CD4-positive, alpha-beta T cell treated with Interferon gamma for 1 hour (primary cell): ENCODE measurements at places on chromosomes 1 and 21.
A peak's percentile ranks its signal among the peaks of the same experiment; 100 is the strongest.

- no peak for DNase-seq
Measured at GRCh38 chr1:245495681-245496080, 340.9 kb downstream of the KIF26B start.

DNA sequence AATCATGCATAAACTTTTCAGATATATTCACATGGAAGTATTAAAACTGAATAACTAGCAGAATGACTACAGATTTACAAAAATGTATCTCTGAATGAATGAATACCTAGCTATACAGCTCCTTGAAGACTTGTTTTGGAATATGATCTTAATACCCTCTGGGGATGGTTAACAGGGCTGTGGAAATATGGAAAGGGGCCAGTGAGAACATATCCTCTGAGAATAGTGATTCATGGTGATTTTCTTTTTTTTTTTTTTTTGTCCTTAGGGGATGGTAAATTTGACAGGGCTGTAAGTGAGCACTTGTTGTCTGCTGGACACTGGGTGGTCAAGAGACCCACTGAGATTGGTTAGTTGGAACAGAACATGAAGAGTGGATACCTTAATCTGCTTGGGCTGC is 80.7 kb upstream of the HP1BP3 start:
- no peak for DNase-seq

DNA sequence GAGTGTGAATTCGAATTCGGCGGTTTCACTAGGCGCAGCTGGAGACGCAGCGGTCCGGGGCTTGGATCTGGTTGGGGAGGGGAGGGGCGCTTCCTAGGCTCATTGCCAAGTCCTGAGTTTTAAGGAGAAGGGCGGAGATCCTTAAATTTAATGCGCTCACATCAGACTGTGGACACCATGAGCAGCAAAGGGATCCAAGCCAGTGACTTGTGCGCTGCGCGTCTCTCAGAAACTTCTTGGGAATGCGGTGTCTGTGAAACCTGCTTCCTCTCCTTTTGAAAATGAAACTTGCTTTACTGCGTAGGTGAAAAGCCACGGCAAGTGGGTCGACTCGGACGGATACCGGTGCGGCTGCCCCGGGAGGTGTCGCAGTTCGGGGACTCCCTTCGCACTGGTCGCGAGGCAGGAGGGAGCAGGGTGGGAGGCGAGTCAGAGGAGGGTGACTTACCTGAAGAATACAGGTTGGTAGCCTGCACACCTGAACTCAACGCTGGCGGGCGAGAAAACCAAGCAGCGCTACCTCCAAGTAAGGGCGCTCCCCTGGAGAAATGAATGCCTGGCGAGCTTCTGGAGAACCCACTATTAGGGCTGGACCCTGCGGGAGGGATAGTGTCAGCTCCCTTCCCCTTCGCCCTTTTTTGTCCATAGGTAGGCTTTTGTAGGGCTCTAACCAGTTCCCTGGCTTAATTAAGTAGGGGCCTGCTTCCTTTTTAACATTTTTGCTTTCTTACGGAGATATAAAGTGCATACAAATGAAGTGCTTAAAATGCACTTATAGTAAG is 992 bp downstream of the TENT5C start:
- DNase-seq, result peak; percentile 66

GRCh38 chr21:43278766-43279577 is 110.2 kb downstream of the CRYAA start:
- DNase-seq, result no peak

- DNase-seq, result no peak
Measured at GRCh38 chr1:110056285-110056683, 14.2 kb downstream of the ALX3 start.

DNA sequence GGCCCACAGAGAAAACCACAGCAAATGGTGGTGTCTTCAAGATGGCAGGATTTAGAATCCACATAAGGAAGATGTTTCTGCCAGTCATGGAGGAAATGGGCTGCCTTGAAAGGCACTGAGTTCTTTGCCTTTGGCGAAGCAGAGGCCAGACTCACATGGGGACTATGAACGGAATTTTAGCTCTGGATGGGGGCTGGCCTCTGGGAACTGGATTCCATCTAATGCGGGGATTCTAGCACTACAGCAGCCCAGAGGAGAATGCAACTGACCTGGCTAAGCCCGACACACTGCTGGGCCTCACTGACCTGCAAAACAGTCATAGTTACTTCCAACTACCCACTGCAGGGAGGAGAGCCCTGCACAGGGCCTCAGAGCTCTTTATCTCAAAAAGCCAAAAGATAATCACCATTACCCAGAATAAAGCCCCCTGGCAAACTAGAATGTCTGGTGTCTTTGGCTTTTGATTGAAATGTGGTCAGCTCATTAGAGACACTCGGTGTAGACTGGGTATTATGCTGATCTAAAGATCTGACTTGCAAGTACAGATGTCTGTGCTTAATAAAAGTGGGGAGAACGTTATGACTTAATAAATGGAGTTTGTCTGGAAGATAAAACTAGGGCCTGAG is 11.6 kb downstream of the HCRTR1 start:
- no peak for DNase-seq

DNA sequence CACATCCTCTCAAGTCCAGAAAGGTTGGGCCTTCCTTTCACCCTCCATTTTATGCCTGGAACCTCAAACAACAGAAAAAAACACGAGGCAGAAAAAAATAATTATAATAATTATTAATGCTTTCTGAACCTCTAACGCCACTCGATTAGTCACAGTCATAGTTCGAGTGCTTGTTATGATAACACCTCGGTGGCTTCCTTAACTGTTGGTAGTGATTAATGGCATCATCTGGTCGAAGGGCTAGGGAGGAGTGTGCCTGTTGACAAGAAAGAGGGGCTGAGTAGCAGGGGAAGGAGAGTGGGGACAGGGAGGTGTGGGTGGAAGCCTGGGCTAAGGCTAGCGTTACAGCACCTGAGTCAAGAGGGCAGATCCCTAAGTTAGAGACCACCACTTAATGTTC is 21.3 kb upstream of the IL10 start:
- no peak for DNase-seq

DNA sequence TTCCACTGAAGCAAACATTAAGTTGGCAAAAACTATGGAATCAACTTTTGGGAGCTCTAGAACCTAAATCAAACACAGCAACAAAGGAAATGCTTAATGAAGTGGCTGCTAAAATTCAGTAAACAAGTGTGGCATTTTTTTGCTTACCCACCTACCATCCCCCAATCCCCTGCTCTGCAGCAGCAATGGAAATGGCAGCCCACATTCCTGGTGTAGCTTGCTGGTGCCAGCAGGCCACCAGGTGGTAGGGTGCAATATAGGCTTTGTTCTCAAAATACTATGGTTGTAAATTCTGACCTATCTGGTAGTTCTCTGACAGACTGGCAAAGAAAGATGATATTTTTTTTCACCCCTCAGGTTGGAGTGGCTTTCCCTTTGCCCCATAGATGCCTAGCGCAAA is 42.8 kb downstream of the SHCBP1L start:
- no peak for DNase-seq

DNA sequence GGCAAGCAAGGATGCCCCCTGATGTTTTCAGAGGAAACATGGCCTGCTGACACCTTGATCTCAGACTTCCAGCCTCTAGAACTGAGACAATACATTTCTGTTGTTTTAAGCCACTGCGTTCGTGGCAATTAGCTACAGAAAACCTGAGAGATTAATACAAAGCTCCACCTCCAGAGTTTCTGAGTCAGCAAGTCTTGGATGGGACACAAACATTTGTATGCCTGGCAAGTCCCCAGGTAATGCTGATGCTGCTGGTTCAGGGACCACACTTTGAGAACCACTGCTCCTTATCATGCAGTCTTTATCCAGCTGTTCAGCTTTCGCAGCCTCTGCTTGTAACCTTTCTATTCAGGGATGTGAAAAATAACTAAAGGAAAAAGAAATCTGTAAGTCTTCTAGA is 565.7 kb upstream of the PLXNA2 start:
- DNase-seq, result no peak

GRCh38 chr1:215583185-215583749 is 16.2 kb downstream of the KCTD3 start:
- no peak for DNase-seq

DNA sequence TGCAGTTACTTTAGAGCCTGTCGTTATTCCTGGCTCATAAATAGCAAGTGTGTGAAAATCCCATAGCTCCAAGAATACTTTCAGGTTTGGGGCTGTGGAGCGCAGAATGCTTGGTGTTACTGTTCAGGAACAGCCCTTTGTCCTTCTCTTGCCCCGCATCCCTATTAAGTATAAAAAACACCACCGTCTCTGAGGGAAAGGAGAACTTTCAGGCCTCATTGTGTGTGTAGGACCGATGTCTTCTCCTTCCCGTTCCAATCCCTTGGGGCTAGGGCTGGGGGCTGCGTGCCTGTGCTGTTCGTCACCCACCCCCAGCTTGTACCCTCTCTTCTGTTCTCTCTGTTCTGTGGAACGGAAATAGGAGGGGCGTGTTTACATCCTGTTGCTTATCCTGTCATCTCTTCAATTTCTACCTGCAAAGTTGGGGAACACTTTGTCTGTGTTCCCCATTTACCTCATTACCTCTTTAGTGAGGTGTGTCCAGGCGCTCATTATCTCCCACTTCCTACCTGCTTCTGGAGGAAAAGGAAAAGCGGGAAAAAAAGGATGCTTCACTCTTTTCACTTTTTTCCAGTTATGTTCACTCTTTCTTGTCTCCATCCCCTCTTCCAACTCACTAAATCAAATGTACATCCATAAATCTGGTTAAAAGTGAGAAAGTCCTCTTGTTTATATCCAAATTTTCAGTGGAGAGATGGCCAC is 788 bp upstream of the TXNIP start:
- DNase-seq, result peak; percentile 66

GRCh38 chr1:190478149-190479049 is 735 bp upstream of the BRINP3 start:
- DNase-seq, result no peak

GRCh38 chr1:88647249-88647645 is 36.8 kb upstream of the PKN2 start:
- no peak for DNase-seq

- DNase-seq, result no peak
Measured at GRCh38 chr1:206911064-206911663, 10.6 kb downstream of the FCMR start.

- DNase-seq, result no peak
Measured at GRCh38 chr1:27595597-27595996, 8.3 kb downstream of the AHDC1 start.

DNA sequence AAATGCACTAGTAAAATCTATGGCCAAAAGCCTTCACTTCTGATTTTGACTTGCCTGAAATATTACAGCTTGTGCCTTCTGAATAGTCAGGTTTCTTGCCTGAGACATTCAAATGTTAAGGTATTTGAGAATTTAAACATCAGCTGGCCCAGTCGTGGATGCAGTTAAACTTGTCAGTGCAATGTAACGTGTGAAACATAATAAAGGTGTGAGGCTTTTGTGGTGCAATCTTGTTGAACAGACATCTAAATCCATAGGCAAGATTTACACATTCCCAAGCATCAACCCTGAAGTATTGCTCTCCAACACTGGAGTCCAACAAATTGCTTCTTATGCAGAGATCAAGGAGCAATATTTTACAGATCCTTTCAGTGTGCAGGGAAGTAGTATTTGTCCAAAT is 4.4 kb downstream of the CCN1 start:
- DNase-seq, result no peak
